ENCODE measurements at places on chromosomes 4 and X. TPM values are rescaled to one million over a fixed set of nuclear protein-coding genes. Genes with fewer than 3 reads are reported as not detected.

The SUPT20HL2 gene
- not detected for total RNA-seq

The SHISA3 gene
- total RNA-seq = 0.31 TPM

The CHST7 gene
- 15.3 TPM for total RNA-seq

The SLC25A43 gene
- 1.2 TPM for total RNA-seq

The MAGEB17 gene
- not detected for total RNA-seq

The SYAP1 gene
- total RNA-seq = 10.6 TPM

The IBSP gene
- not detected for total RNA-seq

The NAP1L5 gene
- 2.9 TPM for total RNA-seq

The F8A2 gene
- total RNA-seq = not detected

The CCDC120 gene
- total RNA-seq = 0.07 TPM

The KDR gene
- 7.6 TPM for total RNA-seq

The MID2 gene
- total RNA-seq = 22.5 TPM

The RASSF6 gene
- not detected for total RNA-seq

The HDX gene
- total RNA-seq = 1.9 TPM

The NEUROG2 gene
- total RNA-seq = not detected

The CCDC149 gene
- 2.8 TPM for total RNA-seq

The ZNF141 gene
- total RNA-seq = 1.6 TPM

The SPON2 gene
- total RNA-seq = 5.3 TPM

The PASD1 gene
- not detected for total RNA-seq

The H2BW1 gene
- not detected for total RNA-seq

The AGA gene
- total RNA-seq = 9.7 TPM

The TMPRSS11F gene
- total RNA-seq = not detected

The GSTCD gene
- 5.9 TPM for total RNA-seq

The MAGEE2 gene
- total RNA-seq = not detected

The SOWAHB gene
- total RNA-seq = 0.12 TPM

The BEX5 gene
- 0.46 TPM for total RNA-seq

The GAB1 gene
- total RNA-seq = 27.7 TPM

The BTK gene
- total RNA-seq = 1.5 TPM

The MAGEA9B gene
- total RNA-seq = not detected

The UGT2B11 gene
- not detected for total RNA-seq

The CXorf49 gene
- total RNA-seq = not detected

The JCHAIN gene
- 0.55 TPM for total RNA-seq

The EREG gene
- 0.84 TPM for total RNA-seq

The ADAMTS3 gene
- total RNA-seq = 0.18 TPM

The LRCH2 gene
- total RNA-seq = 0.49 TPM

The MAGEA11 gene
- not detected for total RNA-seq

The BRS3 gene
- total RNA-seq = not detected

The TMLHE gene
- 25.7 TPM for total RNA-seq

The PPP2R2C gene
- total RNA-seq = 0.44 TPM

The MAGED4B gene
- total RNA-seq = 0.58 TPM

The GPAT3 gene
- total RNA-seq = 9.5 TPM

The FOXP3 gene
- not detected for total RNA-seq

The USP17L26 gene
- total RNA-seq = not detected

The BTC gene
- total RNA-seq = not detected
